ENCODE measurements at places on chromosomes 6 and 20.

- DNase-seq: no peak
These were observed 4.3 kb downstream of the CEBPB start for GRCh38 chr20:50194831-50195523.

GRCh38 chr20:37504404-37505096, 16.5 kb upstream of the NNAT start:
- DNase-seq: peak; percentile 41

DNA sequence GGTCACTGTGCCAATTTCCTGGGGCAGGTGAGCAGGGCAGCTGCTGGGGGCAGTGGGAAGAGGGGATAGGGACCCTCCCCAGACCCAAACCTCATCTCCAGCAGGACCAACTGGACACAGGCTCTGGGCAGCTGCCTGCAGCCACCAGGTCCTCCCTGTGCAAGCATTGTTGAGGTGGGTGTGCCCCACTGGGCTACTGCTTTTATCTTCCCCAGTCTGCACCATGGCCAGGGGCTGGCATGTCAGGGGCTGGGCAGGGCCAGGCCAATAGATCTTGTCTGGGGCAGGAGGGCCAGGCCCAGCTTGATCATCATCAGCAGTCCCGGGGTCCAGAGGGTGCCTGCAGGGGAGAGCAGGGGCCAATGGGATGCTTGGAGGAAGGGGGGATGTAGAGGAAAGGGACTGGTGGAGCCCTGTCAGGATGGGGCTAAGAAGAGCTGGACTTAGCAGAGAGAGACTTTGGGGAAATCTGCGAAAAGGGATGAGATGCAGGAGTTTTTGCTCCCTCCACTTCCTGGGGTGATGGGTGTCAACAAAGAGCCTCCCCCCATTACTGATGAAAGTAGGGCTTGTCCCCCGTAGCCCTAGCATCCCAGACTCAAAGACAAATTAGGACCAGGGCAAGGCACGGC, 5.7 kb downstream of the EBF4 start:
- DNase-seq: no peak

GRCh38 chr6:77143659-77144447, 319.4 kb downstream of the HTR1B start:
- DNase-seq: no peak

DNA sequence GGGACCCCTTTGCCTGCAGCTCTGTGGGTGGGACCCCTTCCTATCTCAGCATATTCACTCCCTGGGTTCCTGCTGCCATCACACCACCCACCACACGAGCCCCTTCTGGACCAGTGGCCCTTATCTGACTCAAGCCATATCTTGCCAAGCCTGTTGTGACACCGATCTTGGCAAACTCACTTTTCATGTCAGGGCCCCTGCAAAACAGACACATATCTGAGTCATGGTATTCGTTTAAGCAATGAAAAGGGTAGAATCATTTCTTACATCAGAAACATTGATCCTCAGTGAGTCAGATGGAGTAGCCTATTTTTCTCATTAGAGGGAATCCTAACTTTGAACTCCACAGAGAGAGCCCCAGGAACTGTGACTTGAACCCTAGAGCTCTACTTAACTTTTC, 10.6 kb downstream of the RAET1E start:
- no peak for DNase-seq

DNA sequence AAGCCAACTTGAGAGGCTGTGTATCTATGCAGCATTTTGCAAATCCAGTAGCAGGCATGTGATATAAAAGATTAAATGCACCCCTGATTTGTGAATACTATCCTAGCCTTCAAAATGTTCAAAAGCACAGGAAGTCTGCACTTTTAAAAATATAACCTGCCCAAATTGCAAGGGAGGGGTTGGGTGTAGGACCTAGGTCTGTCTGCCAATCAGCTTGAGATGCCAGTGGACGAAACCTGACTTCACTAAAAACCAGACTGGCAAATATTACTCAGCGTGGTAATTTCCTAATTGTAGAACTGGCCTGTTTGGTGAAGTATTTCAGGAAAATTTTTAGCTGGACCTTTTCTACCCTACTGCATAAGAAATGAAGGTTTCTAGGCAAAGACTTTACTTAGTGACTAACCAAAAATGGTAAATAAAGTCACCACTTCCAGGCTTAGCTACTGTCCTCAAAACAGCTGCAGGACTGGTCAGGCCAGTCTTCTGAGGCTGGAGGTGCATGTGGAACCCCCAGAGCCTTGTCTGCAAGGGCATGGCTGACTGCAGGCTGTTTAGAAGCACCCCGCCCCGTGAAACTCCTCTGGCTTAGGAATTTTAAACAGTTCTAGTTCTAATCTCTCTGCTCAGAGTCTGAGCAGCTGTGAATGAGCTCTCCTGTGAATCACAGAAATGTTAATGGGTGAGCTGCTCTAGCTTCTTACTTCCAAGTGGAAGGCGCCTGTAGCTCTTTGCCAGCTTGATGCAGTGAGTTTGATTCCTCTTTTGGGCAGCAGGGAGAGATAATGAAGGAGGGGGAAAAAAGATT, 104.4 kb upstream of the ESR1 start:
- DNase-seq: no peak

DNA sequence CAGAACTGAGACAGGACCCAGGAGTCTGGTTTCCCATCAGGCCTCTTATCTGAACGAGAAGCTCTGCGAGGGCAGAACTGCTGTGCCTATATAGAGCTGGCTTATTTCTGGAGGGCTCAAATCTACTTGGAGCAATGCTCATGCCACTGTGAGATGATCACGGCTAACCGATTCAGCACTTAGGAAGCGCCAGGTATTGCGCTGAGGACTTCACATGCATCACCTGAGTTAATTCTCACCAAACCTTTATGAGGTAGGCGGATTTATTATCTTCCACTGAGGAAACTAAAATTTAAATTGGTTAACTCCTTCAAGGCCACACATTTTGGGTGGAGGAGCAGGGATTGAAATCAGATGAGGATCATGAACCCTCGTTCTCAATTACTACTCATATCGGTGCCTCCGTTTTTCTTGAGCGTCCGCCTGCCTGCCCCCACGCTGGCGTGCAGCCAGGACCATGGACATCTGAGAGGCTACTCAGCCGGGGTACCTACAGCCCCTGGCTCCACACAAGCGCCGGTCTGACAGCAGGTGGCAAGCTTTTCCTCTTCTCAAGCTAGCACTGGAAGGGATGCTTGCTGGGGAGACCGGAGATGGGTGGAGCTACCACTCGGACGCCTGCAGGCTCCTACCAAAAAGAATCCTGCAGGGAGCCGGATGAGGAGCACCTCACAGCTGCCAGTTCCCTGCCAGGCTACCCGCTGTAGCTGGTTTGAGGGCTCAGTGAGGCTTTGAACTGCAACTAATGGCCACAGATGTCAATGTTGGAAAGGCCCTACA, 1.0 kb upstream of the PCIF1 start:
- DNase-seq: peak; percentile 98

DNA sequence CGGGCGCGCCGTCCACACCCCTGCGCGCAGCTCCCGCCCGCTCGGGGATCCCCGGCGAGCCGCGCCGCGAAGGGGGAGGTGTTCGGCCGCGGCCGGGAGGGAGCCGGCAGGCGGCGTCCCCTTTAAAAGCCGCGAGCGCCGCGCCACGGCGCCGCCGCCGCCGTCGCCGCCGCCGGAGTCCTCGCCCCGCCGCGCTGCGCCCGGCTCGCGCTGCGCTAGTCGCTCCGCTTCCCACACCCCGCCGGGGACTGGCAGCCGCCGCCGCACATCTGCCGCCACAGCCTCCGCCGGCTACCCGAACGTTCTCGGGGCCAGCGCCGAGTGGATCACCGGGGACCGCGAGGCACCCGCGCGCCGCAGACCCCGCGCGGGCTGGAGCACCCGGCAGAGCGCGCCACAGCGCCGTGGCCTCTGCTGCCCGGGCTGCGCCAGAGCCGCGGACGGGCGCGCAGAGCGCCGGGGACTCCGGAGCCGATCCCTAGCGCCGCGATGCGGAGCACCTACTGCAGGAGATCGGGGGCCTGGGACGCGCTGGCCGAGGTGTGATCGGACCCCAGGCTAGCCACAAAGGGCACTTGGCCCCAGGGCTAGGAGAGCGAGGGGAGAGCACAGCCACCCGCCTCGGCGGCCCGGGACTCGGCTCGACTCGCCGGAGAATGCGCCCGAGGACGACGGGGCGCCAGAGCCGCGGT, at the start of gene BMP2:
Gene BMP2 (plus strand): TSS at position 151 of the 692 bp plus-strand sequence. CDS start 2,441 bp downstream, outside the sequence.
- DNase-seq: peak; percentile 96

DNA sequence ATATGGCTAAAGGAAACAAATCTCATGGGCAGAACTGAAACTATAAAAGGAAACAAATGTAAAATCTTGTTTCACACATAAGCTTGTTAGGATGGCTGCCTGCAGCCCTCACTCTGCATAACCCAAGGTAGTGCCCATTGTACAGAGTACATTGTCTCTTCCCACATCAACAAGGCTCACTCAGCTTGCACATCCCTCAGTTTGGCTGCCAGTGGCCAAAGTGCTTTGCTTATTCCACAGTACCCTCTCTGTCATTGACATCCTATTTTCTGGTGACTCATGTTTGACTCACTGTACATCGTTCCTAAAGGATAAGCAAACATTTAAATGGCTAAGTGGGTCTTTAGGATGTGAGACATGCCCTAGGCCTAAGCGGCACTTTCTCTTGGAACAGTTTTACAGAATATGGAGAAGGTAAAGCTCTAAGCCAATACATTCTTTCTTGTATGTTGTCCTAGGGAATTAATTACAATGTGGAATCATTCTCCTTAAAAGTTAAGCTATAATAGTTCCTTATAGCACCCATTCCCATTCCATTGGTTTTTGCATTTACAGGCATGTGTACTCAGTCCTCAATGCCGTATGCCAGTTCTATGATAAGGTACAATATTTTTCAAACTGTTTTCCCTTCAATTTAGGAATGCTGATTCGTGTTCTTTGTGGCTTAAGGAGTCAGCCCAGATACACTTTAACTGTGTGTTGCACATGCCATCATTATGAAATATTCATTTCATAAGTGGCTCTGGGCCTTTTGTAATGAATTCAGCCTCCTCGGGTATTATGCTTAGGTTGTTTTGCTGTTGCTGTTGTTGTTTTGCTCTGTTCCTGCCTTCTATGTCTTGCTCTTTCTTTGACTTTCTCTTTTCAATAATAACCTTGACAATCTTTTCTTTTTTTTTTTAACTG, 5.5 kb downstream of the ANKEF1 start:
- DNase-seq: no peak

DNA sequence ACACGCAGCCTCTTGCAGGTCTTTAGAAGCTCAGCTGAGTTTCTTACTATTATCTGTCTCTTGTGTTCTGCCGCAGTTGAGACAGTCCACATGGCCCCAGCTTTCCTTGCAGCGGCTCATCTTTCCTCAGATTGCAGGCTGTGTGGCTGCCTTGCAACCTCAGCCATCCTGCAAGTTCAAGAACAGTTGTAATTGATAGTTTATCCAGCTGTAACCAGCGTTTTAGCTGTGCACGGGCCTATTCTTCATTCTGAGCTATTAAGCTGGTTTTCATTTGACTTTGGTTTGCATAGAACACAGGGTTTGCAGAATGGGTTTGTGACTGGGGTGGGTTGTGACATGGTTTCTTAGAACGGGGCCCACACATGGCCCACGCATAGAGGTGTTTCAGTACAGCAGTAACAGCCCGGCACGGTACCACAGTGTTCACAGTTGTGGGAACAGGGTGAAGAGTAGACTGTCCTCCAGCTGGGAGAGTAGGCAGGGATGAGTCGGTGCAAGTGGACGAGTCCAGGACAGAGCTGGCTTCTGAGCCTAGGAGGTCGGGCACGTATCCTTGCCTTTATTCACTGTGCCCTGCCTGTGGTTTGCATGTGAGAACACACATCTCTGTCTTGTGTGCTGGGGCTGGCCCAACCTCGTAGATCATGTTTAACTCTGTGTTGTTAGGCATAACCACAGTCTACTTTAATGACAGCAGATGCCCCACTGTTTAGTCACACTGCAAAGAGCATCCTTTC, 89.2 kb downstream of the RPP40 start:
- peak; percentile 55 for DNase-seq

DNA sequence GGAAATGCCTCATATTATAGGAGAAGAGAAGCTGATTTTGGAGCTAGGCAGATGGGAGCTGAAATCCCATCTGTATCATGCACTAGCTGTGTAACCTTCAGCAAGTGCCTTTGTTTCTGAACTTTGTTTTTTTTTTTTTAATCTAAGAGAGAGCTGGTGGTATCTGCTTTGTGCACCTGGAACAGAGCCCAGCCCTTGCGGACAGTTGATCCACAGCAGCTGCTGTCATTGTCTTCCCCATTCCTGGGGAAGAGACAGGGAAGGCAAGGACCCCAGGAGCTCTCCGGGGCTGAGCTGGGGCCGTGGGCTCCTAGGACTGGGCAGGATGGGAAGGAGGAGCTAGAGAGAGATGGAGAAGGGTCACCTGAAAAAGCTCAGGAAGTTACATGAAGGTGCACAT, 92.1 kb downstream of the SYNJ2 start:
- DNase-seq: no peak

- DNase-seq: no peak
These were observed 38.6 kb downstream of the ASXL1 start for GRCh38 chr20:32396646-32397160.

- DNase-seq: no peak
These were observed 176.2 kb downstream of the ASCC3 start for GRCh38 chr6:100704961-100705360.

GRCh38 chr20:4220756-4221155, 205.4 kb upstream of the RNF24 start:
- DNase-seq: no peak

DNA sequence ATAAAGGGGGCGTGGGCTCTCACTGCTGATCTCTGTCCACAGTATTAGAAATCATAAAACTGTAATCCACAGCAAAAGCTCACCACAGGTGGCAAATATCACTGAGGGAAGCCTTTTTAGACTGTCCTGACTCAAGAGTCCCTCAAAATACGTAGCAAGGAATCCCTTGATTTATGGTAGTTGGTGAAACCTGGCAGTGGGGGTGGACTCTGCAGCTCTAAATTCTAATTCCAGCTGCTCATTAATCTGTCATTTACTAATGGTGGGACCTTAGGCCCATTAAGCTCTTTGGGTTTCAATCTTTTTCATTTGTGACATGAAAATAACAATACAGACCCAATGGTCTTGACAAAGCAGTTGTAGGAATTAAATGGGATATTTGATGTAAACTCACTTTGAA, 32.3 kb downstream of the GMDS start:
- peak; percentile 69 for DNase-seq

DNA sequence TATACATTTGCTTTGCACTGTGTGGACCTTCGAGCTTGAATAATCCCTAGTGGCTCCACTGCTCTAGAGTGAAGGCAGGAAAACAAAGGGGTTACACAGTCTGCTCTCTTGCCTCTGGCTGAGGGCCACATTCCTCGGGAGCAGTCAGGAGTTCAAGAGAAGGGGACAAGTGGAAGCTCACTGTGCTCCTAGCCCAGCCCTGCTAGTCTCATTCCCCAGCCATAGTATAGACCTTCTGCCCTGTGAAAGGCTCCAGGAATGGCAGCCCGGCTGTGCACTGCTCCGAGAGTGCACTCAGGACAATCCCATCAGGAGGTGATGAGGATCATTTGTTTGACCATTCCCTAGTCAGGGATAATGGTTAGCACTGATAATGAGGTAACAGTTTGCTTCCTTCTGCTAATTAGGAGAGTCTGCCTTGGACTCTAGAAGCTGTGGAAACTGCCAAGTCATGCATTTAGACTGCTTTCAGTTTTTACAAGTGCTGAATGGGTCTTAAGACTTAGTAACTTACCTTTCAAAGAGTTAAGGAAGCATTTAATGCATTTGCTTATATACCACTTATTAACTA, 8.5 kb downstream of the IYD start:
- no peak for DNase-seq
